Astrocyte of the spinal cord (primary cell): ENCODE measurements at places on chromosomes 3 and 15.

GRCh38 chr15:96804754-96805153 lies 474.3 kb downstream of the NR2F2 start:
- DNase-seq, result no peak

DNA sequence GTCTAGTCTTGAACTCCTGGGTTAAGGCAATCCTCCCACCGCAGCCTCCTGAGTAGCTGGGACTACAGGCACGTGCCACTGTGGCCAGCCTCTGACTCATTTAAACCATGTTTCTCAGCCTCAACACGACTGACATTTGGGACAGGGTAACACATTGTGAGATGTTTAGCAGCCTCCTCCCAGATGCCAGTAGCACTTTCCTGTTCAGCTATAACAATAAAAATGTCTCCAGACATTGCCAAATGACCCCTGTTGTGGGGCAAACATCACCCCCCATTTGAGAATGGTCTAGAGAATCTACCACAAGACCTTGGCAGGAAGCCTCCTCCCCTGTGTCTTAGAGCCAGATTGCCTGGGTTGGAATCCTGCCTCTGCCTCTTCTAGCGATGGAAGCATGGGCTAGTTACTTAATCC lies 8.4 kb downstream of the TMEM40 start:
- peak; percentile 84 for DNase-seq

- no peak for DNase-seq
These were observed 30.3 kb upstream of the CMC1 start for GRCh38 chr3:28210968-28211713.

GRCh38 chr3:77102951-77103769 lies 63.3 kb downstream of the ROBO2 start:
- peak; percentile 30 for DNase-seq

- DNase-seq, result peak; percentile 10
These were observed 237.7 kb upstream of the AGTR1 start for GRCh38 chr3:148459931-148460513.

GRCh38 chr3:46091046-46091445 lies 63.8 kb upstream of the XCR1 start:
- DNase-seq, result no peak

DNA sequence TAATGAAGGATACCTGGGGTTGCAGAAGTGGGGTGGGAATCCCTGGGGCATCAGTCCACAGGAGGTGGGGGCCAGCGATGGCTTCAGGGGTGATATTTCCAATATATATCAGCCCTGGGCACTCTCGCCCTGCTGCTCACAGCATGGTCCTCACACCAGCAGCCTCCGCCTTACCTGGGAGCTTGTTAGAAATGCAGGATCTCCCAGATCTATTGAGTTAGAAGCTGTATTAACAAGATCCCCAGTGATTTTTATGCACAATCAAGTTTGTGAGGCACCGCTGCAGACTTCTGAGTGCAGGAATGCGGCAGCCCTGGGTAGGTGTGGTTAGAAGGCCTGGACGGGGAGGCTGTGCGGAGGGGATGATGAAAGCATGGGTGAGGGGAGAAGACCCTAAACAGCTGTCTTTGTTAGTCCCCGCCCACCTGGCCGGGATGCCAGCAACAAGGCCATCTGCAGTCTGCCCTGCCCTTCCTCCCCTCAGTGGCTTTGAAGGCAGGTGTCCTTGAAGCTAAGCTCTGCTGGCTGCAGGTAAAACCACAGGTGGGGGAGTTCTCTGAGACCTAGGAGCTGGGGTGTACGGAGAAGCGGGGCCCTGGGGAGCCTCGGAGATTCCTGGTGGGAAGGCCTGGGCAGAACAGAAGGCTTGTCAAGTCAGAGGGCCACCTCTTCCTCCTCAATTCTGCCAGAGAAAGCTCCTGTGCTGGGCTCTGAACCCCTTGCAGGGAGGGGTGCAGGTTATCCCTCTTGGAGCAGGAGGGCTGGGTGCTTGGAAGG lies 11.4 kb downstream of the FAM107A start:
- DNase-seq, result no peak

DNA sequence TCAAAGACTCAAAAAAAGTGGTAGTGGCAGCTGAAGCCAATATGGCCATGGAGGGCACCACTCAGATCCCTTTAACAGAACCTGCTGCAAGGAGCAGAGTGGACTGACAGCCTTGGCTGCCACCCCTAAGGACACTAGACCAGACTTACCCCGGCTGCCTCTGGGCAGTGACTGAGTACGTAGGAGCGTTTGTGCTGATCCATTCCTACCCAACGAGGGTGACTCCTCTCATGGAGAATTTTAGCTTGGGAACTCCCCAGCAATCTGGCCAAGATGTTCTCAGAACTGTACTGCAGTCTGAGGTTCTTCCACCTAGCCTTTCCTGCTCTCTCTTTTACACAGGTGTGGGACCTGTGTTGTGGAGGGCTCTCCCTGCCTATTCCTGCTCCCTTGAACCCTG lies 22.1 kb downstream of the CLEC3B start:
- no peak for DNase-seq

GRCh38 chr15:83973816-83974215 lies 261.8 kb upstream of the GOLGA6L4 start:
- DNase-seq, result no peak

DNA sequence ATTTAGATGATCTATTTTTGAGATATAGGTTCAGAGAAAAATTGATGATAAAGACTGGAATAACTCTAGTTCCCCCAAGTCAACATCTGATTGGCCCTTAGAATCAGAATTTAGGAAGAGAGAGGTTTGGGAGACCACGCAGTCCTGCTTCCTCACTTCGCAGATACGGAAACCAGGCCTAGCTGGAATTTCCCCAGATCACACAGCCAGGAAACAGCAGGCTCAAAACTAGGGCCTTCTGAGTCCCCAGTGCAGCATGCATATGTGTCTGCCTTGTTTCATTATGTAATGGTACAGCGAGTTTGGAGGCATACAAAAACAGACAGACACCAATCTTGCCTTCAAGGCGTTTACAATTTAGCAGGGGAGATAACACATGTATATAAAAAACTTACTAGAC lies 177.1 kb upstream of the ICE2 start:
- DNase-seq, result no peak

DNA sequence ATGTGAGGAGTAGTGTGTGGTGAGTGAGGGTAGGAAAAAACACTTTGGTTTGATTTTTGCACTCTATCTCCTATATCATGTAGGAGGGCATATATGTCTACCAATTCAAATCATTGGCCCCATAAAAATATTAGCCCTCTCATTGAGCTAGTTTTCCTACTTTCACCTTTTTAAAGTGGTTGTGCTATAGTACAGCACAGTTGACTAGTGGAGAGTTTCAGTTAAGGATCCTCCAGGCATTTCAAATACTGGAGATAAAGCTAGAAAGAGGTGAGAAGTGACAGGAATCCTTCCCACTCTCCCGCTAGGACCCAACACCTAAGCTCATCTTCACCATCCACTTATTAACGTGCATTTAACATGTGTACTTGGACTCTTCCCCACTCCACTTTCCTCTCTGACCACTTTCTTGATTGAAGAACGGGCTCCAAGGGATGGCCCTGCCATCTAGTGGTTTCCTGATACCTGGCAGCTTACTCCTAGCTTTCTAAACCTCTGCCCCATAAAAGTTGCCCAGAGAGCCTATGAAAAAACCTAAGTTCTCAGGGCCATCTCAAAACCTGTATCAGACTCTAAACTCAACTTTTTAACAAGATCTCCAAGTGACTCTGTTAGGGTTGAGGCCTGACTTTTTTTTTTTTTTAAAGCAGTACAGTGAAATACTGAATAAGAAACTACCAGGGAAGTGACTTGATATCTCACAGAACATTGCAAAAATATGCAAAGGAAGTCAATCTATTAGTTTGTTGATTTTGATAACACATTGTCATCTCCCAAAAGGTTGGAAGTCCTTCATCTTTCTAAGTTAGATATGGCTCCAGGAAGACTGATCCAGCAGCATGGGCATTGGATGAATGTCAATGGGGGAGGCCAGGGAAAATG lies 17.9 kb downstream of the IL12A start:
- peak; percentile 78 for DNase-seq

DNA sequence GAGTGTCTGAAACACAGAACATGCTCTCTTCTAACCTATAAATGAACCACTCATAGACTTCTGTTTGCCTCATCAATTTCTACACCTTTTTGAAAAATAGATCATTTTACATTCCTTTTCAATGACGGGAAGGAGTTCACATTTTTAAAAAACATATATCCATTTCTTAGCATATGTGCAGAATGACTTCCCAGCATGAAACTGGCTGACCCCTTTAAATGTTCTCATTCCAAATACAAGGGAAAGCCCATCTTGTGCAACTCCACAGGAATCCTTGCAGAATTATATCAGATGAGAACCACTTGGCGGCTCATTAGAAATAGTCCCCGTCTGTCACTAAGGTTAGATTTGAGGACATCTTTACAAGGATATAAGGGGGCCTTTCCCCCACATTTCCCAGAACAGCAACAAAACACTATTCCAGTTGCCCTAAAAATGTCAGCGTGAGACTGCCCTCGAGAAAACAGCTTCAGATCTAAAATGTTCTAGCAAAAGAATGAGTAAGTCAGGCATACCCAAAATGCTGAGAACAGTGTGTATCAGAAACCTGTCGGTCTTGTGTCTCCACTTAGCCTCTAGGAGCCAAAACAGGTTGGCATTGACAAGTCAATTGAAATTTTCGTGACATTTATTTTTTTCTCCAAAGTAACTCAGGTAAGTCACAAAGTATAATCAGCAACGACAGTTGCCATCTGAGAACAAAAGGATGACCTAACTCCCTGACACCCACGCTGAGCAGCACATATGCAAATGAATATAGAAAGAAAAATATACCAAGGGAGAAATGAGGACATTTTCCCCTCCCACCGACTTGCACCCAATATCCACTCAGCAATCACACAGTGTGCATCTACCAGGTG lies 63.1 kb downstream of the FOXP1 start:
- peak; percentile 73 for DNase-seq

- peak; percentile 50 for DNase-seq
These were observed 68.5 kb downstream of the GPR176 start for GRCh38 chr15:39851500-39852092.

GRCh38 chr3:188400494-188401243 lies 246.7 kb downstream of the LPP start:
- no peak for DNase-seq

DNA sequence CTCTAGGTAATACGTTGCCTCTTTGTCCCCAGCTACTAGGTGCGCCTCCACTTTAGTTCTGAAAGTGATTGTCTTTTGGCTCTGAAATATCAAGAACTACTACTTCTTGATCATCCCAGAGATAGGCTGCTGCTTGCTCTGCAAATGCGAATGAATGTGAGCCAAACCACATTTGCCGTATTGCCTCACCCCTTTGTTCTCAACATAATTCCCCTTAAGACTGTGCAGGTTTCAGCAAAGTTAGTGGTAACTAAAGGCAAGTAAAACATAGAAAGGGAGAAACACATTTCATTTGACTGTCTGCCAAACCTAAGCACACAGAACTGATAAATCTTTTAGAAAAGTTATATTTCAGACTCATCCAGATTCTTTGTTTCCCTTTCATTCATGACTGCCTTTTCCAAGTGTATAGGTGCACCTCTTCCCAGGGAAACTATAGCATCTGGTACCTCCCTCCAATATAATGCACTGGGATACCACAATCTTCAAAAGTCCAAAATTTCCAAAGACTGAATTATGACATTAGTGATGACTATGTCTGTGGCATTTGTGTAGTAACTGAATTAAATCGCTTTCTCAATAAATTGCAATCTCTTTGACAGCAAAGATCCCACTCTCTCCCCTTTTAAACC lies 720.6 kb upstream of the CBLB start:
- peak; percentile 82 for DNase-seq
